ENCODE measurements at places on chromosomes 2 and 18.

DNA sequence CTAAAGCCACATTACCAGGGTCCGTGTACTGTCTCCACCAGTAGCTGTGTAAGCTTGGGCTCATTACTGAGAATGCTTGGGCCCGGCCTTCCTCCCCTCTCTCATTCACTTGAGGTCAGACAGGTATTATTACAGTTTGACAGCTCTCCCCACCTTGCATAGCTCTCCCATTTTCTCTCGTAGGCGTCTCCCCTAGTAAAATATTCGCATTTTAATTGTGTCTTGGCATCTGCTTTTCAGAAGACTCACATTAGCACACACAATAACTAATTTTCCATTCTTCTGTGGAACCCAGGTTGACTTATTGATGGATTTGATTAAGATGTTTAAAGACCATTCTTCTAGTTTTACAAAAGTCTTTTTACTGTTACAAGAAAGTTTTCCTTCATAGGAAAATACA lies 71.1 kb upstream of the CYP20A1 start:
- no peak overlapping the region for H3K27ac ChIP-seq
- no peaks in the 10 kb centered on the region for H3K4me1 ChIP-seq
- no peak for DNase-seq
- H3K4me3 ChIP-seq, result no peak overlapping the region
- H3K27me3 ChIP-seq, result no peaks in the 10 kb centered on the region

DNA sequence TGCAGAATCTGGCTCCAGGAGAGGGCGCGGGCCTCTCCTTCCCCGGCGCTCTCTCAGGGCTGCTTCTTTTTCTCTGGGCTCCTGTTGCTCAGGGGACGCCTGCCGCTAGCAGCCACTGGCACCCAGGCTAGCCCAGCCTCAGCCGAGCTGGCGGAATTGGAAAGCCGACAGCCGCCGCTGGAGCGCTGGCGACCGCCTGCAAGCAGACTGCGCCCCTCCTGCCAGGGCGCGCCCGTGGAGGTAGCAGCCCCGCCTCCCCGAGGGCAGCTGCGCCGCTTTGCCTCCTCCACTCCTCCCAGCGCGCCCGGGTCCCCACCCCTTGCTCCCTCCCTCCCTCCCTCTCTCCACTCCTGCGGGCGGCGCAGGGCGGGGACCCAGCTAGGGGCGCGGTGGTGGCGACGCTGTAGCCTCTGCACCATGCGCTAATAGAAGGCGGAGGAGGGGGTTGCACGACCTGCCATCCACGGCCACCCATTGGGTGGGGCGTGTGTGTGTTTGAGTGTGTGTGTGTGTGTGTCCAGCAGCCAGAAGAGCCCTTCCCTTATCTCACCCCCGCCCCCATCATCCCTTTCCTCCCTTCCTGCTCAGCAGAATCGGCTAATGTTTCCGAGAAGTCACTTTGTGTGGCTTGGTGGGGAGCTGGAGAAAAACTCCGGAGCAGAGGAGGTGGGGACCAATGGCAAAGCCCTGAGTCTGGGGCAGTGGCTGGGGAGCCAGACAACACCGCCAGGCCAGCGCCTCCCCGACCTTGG lies at the start of gene SCN9A:
Gene SCN9A (minus strand): TSS at position 209 of the 752 bp plus-strand sequence. CDS start 64,188 bp downstream, outside the sequence.
- no peak within 1 kb of the TSS for H3K27ac ChIP-seq
- H3K36me3 ChIP-seq, result no peaks in the 10 kb centered on the region
- H3K27me3 ChIP-seq, result peaks cover 13% of the 10 kb centered on the region
- peak within 1 kb of the TSS; percentile 82 for H3K4me3 ChIP-seq
- peak; percentile 11 for DNase-seq
- H3K4me1 ChIP-seq, result peaks cover 15% of the 10 kb centered on the region

GRCh38 chr18:46720092-46720491 lies 36.8 kb downstream of the ST8SIA5 start:
- H3K36me3 ChIP-seq, result no peaks in the 10 kb centered on the region
- H3K4me1 ChIP-seq, result peaks cover 2% of the 10 kb centered on the region
- H3K27me3 ChIP-seq, result peaks cover 3% of the 10 kb centered on the region
- H3K4me3 ChIP-seq, result no peak overlapping the region
- no peak for DNase-seq
- H3K27ac ChIP-seq, result no peak overlapping the region

- no peak overlapping the region for H3K27ac ChIP-seq
- no peak for DNase-seq
- no peaks in the 10 kb centered on the region for H3K4me1 ChIP-seq
- no peak overlapping the region for H3K4me3 ChIP-seq
- no peaks in the 10 kb centered on the region for H3K27me3 ChIP-seq
Observed at GRCh38 chr18:79717059-79717458, 37.5 kb downstream of the CTDP1 start.

- peak; percentile 70 for DNase-seq
- H3K4me3 ChIP-seq, result peak overlapping the region; percentile 80
- no peaks in the 10 kb centered on the region for H3K27me3 ChIP-seq
- H3K4me1 ChIP-seq, result peaks cover 68% of the 10 kb centered on the region
Observed at GRCh38 chr2:28624793-28625701, 126.6 kb upstream of the PPP1CB start.

DNA sequence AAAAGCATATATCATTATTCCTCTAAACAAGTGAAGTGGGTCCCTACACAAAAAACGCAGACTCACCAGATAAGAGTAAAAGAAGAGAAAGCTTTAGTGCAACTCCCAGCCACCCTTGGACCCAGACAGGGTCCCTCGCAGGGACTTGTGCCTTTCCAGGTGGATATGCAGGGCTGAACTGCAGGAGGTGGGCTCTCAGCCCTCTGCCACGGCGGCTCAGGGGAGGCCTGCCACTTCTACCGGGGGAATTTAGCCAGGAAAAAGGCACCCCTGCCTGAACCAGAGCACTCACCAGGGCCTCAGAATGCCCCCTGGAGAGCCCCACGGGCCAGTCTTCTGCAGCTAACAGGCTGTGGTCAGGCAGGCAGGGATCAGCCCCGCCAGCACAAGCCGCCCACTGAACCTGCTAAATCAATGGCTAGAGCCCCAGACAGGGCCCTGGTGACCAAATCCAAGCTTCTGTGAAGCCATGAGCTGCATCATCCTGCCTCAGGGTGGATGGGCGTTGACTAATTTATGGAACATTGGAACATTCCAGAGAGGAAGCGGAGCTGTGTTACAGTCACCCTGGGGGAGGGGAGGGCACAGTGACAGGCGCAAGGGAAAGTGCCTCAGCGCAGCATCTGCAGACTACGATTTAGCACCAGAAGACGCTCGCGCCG lies 209.3 kb downstream of the EIPR1 start:
- H3K36me3 ChIP-seq, result peaks cover 17% of the 10 kb centered on the region
- no peak for DNase-seq
- H3K27ac ChIP-seq, result no peak overlapping the region
- no peaks in the 10 kb centered on the region for H3K4me1 ChIP-seq
- H3K4me3 ChIP-seq, result no peak overlapping the region

DNA sequence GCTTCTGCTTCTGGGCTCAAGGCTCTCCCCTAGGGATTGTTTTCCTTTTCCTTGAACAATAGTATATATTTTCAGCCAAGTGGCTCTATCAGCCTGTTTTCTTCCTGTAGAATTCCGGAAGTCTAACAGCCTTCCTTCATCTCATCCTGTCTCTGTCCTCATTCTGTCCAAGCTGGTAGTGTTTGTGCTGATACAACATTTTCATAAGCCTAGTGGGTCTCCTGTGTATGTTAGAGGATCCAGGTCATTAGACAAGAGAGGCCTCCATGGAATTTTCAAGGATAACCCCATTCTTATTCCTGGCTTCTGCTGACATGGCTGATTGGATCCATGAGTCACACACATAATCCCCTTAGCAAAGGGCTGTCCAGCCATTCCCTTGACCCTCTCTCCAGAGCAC lies 467.6 kb downstream of the PTPRM start:
- no peaks in the 10 kb centered on the region for H3K36me3 ChIP-seq
- no peaks in the 10 kb centered on the region for H3K27me3 ChIP-seq
- no peaks in the 10 kb centered on the region for H3K4me1 ChIP-seq
- no peak overlapping the region for H3K4me3 ChIP-seq
- no peak overlapping the region for H3K27ac ChIP-seq
- no peak for DNase-seq

DNA sequence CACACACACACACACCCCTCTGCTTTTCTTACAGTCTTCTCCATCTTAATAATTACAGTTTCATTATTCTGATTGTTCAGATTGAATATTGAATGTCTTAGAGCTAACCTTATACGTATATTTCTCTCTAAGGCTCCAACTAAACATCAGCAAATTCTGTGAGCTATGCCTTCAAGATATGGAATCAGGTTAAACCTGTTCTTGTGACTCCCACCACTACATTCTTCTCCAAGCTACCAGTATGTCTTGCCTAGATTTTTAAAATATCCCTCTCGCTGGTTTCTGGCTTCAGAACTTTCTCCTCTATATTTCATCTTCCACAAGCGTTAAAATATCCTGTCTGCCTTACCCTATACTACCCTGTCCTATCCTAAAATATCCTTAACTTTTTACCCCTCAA lies 1346.4 kb upstream of the CDH2 start:
- no peaks in the 10 kb centered on the region for H3K4me1 ChIP-seq
- H3K36me3 ChIP-seq, result no peaks in the 10 kb centered on the region
- no peak overlapping the region for H3K4me3 ChIP-seq
- no peak for DNase-seq
- no peaks in the 10 kb centered on the region for H3K27me3 ChIP-seq

GRCh38 chr2:101698844-101699754 lies 1.6 kb downstream of the MAP4K4 start:
- no peak overlapping the region for H3K27ac ChIP-seq
- H3K27me3 ChIP-seq, result no peaks in the 10 kb centered on the region
- no peak overlapping the region for H3K4me3 ChIP-seq
- DNase-seq, result no peak
- H3K36me3 ChIP-seq, result peaks cover 9% of the 10 kb centered on the region

GRCh38 chr2:54845094-54845493 lies 121.6 kb downstream of the EML6 start:
- no peaks in the 10 kb centered on the region for H3K27me3 ChIP-seq
- H3K36me3 ChIP-seq, result no peaks in the 10 kb centered on the region
- no peak for DNase-seq
- H3K4me3 ChIP-seq, result no peak overlapping the region
- no peaks in the 10 kb centered on the region for H3K4me1 ChIP-seq

GRCh38 chr18:14924226-14924625 lies 176.3 kb downstream of the ANKRD30B start:
- no peak overlapping the region for H3K27ac ChIP-seq
- H3K4me3 ChIP-seq, result no peak overlapping the region
- no peaks in the 10 kb centered on the region for H3K36me3 ChIP-seq
- peaks cover 15% of the 10 kb centered on the region for H3K4me1 ChIP-seq

DNA sequence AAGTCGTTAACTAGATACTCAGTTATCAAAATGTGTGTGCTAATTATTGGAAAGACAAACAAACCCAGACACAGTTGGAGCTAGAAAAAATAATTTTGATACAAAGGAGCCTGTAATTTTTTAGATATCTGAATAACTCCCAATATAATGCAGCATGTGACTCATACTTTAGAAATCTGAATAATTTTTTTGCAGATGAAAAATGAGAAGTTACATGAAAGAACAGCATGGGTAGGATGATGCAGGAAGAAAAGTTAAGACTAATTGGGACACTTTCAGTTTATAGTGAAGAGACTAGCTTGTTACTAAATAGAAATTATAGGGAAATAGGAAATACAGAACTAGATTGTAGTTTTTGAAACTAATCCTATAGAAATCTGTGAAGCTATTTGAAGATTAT lies 945.8 kb downstream of the CBLN2 start:
- H3K27me3 ChIP-seq, result no peaks in the 10 kb centered on the region
- H3K36me3 ChIP-seq, result no peaks in the 10 kb centered on the region
- DNase-seq, result no peak
- H3K4me1 ChIP-seq, result no peaks in the 10 kb centered on the region

DNA sequence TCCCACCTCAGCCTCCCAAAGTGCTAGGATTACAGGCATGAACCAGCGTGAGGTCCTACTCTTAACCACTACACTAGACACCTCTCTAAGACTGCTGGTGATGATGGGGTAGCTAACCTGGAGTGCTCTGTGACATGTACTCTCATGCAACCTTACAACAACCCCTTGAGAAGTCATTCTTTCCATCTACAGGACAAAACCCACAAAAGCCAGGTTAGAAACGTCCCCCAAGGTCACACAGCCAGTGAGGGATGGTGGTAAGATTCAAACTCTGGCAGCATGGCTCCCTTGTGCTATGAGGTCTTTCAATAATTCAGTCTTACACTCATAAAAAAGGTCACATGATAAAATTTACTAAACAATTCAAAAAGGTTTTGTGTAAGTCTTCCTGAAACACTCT lies 94.8 kb upstream of the SERTAD2 start:
- DNase-seq, result no peak
- peak overlapping the region; percentile 98 for H3K27ac ChIP-seq
- H3K4me3 ChIP-seq, result peak overlapping the region; percentile 100
- peaks cover 26% of the 10 kb centered on the region for H3K4me1 ChIP-seq

DNA sequence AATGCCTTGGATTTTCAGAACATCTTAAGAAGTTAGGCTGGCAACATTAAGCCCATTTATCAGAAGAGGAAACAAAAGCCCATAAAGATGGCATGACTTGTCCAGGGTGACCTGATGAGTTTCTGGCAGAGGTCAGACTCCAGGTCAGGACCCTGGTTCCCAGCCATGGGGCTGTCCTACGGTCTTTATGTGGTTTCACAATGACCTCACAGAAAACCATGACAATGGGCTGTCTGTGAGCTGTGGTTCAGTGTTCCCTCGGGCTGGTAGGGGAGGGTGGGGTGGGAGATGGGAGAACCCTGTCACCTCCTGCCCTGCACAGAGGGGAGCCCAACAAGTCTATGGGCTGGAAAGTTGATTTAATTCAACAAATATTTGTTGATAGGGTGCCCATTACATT lies 101.8 kb downstream of the LOXHD1 start:
- DNase-seq, result no peak
- H3K27me3 ChIP-seq, result no peaks in the 10 kb centered on the region
- no peak overlapping the region for H3K27ac ChIP-seq
- H3K4me3 ChIP-seq, result no peak overlapping the region

DNA sequence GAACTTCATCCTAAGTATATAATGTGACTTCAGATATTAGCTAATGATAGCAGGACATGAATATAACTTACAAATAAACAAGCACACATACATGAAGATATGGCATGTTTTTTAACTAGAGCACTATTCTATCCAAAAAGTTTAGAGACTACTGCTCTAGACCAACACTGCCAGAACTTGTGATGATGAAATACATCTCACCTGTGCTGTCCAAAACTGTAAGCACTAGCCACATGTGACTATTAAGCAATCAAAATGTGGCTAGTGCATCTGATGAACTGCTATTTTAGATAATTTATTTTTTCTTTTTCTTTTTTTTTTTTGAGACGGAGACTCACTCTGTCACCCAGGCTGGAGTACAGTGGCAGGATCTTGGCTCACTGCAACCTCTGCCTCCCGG lies 7.1 kb downstream of the AAK1 start:
- no peak for DNase-seq
- no peaks in the 10 kb centered on the region for H3K27me3 ChIP-seq
- peaks cover 4% of the 10 kb centered on the region for H3K36me3 ChIP-seq
- H3K4me1 ChIP-seq, result peaks cover 81% of the 10 kb centered on the region

DNA sequence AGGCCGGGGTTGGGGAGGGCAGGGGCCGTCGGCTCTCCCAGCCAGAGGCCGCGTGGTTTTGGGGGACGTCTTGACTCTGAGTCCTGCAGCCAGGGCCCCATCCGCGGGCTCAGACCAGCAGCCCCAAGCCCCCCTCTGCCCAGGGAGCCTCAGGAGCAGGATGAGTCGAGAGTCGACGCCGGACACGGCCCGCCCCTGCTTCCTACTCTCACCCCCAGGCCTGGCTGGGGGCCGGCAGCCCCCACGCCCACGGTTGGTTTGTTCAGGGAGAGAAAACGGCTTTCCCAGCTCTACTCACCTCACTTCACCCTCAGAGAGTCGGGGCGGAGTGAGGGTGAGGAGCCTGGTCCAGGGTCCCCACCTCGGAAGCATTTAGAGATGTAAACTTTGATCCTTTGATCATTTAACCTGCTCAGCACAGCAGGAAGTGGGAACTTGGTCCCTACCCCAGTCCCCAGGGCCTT lies 6.9 kb downstream of the SNORC start:
- H3K4me3 ChIP-seq, result no peak overlapping the region
- H3K27me3 ChIP-seq, result peaks cover 5% of the 10 kb centered on the region
- no peak overlapping the region for H3K27ac ChIP-seq
- H3K4me1 ChIP-seq, result peaks cover 15% of the 10 kb centered on the region
